ENCODE measurements at places on chromosomes 11 and 22.
A peak's percentile ranks its signal among the peaks of the same experiment; 100 is the strongest.

DNA sequence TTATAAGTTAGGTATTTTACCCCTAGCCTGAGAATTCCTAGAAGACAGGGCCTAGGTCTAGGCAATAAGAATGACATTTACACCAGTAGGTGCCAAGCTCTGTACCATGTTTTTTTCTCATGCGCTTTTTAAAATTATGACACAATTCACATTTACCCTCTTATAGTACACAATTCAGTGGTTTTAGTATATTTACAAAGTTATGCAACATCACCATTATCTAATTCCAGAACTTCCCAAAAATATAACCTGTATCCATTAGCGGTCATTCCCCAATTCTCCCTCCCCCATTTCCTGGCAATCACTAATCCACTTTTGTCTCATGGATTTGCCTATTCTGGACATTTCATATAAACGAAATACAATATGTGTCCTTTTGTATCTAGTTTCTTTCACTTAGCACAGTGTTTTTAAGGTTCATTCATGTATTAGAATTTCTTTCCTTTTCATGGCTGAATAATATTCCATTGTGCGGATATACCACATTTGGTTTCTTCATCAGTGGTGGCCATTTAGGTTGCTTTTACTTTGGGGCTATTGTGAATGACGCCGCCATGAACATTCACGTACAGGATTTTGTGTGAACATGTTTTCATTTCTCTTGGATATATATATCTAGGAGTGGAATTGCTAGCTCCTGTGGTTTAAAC, 92.4 kb downstream of the MICAL2 start:
- DNase-seq: no peak

DNA sequence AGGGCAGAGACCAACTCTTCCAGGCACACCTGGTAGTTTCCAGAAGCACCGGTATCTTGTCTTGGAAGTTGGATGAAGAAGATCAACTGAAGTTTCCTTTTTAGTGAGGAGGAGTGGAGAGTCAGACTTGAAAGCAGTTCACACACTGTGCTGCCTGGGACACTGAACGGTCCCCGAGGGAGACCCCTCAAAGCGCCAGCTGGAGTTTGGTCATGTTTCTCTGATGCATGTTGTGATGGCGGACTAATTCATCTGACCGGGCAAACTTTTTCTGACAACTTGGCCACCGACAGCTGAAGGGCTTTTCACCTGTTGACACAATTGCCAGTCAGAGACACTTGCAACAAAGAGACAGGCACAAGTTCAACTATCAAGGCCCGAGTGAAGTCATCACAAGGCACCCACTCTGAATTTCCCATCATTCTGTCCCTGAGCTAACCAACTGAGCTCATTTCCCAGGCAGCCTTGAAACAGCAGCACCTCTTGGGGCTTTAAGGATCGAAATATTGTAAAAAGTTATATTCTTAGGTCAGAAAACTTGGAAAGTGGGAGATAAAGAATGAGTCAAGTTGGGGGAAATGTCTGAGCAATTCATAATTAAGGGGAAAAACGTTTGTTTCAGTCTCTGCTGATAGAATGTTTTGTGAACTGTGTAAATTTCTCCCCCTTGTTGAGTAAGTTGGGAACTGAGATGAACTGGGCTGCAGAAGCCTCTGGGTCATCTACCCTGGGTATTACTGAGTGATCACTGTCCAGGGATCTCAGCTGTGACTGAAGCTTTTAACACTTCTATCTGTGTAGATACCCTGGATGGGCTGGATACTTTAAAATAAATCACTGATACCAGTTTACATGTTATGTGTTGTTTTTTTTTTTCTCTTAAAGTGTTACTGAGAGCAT, 46.2 kb downstream of the WT1 start:
- no peak for DNase-seq

DNA sequence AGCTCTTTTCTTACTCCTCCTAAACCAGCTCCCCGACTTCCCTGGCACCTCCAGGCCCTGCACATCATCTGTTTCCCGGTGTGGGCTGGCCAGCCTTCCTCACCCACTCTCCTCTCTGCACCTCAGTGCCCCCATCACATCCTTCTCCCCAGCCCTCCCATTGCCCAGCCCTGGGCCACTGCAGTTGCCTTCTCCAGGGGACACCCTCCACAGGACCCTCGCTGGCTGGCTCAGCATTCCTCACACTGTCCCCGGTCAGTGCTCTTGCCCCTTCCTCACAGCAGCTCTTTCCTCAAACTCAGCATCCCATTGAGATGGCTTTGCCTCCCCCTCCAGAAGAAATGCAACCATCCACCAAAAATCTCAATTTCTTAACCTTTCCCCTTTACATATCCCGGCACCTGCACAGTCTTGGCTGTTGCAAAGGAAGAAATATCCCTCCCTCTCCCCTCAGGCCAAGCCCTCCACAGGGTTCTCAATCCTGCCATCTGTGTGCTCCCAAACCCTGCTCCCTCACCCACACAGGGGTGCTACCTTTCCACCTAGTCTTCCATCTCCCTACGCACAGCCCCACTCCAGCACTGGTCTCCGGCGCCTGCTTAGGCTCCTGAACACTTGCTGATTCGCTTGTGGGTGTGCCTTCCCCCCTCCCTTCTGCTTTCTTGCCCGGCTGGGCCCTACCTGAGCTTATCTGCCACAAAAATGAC, 19.5 kb downstream of the RPL27A start:
- DNase-seq: no peak

DNA sequence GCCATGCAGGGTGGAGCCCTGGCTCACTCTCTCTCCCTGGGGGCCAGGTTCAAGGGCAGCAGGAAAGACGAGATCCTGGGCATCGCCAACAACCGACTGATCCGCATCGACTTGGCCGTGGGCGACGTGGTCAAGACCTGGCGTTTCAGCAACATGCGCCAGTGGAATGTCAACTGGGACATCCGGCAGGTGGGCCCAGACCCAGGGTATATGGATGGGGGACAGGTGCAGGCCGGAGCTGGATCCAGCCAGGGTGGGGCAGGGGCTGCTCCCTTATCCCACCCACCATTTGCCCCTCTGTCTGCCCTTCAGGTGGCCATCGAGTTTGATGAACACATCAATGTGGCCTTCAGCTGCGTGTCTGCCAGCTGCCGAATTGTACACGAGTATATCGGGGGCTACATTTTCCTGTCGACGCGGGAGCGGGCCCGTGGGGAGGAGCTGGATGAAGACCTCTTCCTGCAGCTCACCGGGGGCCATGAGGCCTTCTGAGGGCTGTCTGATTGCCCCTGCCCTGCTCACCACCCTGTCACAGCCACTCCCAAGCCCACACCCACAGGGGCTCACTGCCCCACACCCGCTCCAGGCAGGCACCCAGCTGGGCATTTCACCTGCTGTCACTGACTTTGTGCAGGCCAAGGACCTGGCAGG, 2.9 kb downstream of the TRPT1 start:
- no peak for DNase-seq

DNA sequence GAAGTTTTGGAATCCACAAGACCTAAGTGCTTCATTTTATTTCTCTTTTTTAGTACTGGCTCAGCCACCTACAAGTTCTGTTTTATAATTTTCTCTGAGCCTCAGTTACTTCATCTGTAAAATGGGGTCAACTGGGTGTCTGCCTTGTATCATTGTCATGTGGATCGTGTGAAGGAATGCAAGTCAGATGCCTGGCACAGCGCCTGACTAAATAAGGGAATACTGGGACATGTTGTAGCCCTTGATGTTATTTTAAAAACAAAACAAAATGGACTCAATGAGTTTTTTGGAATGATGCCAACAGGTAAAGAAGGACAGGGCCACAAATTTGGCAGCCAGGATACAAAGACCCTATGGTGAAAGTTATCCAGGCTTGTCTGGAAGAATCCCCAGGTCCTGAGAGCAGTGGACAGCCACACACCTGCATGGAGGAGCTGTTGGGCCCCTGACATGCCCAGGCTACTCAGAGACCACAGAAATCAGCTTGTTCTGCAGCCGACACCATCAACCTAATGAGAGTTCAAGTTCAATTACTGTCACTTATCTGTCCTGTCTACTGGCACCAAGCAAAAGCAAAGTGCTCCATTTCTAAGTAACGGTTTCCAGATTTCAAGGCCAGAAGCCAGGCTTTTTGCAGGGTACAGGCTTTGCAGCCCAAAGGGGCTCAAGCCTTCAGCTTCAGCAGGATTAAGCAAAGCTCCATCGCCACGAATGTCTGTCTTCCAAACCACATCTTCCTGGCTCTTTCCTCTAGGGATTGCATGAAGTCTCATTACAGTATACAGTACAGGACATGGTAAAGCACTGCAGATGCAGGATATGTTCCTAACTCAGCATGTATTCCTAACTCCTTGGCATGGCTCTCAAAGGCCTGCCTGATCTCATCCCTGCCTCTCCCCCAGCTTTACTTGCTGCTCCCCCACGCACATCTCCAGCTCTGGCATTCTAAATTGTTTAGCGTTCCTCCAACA, 18.4 kb downstream of the DKK3 start:
- DNase-seq: no peak

GRCh38 chr22:40044870-40045834, 50.4 kb downstream of the FAM83F start:
- no peak for DNase-seq

DNA sequence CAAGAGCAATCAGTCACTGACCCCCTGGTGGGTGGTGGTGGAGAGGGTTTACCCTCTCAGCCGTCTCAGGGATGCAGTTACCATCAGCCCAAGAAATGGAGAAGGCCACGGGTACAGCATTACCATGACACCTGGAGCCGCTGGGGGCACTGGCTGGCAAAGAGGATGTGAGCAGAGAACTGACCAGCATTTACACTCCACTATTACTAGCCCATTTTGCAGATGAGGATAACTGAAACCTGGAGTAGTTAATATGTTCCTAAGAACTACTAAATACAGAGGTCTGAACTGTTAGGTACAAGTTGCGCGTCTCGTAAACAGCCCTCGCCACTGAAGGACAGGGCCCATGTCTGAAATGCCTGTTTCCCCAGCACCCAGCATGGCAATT, 79.0 kb downstream of the TIMP3 start:
- DNase-seq: no peak

GRCh38 chr11:15903246-15903645, 453.1 kb downstream of the SOX6 start:
- DNase-seq: no peak

- DNase-seq: no peak
Measured at GRCh38 chr11:83979593-83979992, 693.4 kb upstream of the CCDC90B start.

DNA sequence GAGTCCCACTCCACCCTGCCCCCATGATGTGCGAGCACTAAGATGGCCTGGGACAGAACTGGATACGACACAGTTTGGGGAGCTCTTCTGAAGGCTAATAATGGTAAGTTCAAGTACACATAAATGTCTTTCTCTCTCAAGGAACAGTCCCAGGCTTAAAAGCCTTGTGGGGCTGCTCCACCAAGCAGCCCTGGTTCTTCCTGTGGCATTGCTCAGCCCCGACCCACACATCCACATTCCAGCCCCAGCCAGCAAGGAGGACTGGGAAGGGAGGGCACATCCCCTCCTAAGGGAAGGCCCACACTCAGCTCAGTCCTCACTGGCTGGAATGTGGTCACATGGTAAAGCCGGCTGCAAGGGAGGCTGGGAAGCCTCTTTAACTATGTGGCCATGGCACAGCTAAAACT, 13.3 kb upstream of the MB start:
- no peak for DNase-seq

- peak; percentile 85 for DNase-seq
Measured at GRCh38 chr11:64447831-64448598, 89.1 kb downstream of the RPS6KA4 start.

DNA sequence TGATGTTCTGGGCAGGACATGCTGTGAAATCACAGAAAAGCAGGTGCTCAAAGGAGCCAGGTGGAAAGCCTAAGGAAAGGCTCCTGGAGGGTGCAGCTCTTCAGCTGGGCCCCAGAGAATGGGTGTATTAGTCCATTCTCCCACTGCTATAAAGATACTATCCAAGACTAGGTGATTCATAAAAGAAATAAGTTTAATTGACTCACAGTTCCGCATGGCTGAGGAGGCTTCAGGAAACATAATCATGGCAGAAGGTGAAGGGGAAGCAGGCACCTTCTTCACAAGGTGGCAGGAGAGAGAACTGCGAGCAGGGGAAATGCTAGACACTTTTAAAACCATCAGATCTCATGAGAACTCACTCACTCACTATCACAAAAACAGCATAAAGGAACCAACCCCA, 43.1 kb upstream of the DEUP1 start:
- DNase-seq: no peak

DNA sequence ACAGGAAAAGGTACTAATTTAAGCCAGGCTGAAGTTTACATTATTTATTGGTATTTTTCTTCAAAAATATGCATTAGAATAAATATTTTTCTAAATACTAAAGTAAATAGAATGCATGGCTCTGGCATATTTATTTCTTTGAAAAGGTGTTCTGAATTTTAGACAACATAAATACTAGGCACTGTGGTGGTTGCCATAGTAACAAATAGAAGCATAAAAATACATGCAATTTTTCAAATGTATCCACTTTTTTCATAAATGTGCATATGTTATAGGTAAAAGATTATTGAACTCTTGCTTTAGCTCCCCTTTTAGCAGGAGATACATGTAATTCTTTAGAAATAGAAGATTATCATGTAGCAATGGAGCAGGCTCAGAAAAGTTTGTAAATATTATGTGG, 18.4 kb downstream of the DCDC1 start:
- no peak for DNase-seq

- no peak for DNase-seq
Measured at GRCh38 chr11:1510928-1511327, 24.3 kb upstream of the MOB2 start.

DNA sequence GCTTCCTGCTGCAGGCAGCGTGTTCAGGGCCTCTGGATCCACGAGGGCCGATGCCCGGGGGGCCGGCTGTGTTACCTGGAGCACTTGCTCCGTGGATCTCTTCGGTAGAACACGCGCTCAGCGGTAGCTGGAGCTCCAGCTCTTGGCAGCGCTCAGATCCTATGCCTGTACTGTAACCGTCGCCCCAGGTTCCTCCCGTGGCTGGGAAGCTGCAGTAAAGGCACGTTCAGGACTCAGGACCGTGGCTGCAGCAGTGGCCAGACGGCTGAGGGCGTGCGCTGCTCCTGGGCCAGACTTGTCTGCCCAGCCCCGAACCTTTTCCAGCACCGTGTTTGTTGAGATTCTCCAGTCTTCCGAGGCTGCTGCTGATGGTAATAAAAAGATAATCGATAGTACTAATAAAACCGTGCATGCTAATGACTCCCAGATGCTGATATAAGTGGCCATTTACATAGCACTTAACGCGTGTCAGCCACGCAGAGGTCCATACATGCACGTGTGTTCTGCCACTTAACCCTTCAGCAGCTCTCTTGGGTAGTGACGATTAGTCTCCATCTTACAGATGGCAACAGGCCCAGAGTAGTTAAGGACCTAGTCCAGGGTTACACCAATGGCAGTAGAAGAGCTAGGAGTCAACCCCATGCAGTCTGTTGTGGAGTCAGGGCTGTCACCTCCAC, 1.4 kb downstream of the MOV10L1 start:
- no peak for DNase-seq

DNA sequence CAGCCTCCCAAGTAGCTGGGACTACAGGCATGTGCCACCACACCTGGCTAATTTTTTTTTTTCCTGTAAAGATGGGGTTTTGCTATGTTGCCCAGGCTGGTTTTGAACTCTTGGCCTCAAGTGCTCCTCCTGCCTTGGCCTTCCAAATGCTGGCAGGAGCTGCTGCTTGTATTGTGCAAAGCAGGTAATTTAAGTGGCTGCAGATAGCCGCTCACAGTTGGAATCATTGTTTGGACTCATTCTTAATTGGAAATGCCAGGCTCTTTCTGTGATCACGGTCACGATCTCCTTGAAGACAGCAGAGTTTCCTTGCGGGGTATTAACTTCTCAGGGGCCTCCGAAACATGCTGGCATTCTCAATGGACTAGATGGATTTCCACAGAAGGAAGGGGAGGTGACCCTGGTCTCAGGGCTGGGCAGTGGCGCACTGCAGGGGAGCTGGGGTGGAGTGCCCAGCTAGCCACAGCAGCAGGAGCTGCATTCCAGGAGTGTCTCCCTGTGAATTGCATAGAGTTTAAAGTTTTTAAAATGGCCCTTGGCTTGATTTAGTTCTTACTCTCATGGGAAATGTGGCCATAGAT, 136.1 kb downstream of the MORC2 start:
- DNase-seq: no peak
